Activated CD4-positive, alpha-beta T cell treated with anti-CD3 and anti-CD28 coated beads, Interleukin-2, amount 10 ng/mL, durations not matched to agents 24 days and 14 days (primary cell): ENCODE measurements at places on chromosomes 3 and 15. TPM values are rescaled to one million over a fixed set of nuclear protein-coding genes. Genes with fewer than 3 reads are reported as not detected.

DNA sequence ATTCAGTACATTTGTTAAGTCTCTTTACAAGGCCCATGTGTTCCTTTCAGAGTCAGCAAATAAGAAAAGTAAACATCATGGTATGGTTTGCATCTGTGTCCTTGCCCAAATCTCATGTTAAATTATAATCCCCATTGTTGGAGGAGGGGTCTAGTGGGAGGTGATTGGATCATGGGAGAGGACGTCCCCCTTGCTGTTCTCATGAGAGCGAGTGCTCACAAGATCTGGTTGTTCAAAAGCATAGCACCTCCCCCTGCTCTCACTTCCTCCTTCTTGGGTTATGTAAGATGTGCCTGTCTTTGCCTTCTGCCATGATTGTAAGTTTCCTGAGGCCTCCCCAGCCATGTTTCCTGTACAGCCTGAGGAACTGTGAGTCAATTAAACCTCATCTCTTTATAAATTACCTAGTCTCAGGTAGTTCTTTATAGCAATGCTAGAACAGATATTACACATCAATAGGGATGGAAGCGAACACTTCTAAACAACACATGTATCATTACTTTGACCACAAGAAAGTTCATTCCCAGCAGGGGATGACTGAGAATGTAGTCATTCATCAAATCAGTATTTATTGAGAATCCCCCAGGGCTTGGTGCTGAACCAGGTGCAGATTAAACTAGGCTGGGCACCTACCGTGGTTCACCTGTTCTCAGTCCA lies 4.1 kb downstream of the EFCAB12 start:
- no peak for DNase-seq

SPATA12 gene
- total RNA-seq: not detected in 2 replicates

DNA sequence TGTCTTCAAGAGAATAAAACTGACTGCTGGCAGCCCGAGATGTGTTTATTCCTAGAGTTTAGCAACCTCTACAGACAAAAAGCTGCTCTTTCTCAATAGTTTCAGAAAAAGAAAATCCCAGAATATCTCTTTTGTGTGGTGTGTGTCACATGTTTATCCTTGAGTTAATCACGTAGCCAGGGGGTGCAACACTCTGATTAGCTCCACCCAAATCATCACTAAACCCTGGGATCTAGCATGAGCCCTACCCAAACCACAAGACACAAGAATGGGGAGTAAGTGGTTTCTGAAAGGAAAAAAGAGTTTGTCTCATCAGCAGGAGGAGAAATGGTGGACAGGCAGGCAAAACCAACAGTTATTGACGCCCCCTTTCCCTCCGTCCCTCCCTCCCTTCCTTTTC lies 78.5 kb upstream of the AGBL1 start:
- no peak for DNase-seq

DNA sequence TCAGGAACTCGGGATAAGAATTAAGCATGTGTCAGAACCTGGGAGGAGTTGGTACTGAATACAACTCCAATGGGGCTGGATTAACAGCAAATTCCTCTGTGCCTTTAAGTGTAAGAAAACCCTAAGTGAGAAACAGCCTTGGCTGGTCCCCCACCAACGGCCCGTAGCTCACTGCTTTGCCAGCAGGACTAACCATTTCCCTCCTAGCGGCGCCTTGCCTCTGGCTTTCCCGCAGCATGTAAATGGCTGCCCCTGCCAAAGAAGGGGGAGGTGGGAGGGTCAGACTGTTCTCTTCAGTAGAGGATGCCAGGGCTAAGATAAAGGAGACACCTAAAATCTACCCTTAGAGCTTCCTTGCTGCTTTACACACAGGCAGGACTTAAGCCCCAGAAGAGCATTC lies 51.0 kb upstream of the SH3GL3 start:
- DNase-seq: no peak

DNA sequence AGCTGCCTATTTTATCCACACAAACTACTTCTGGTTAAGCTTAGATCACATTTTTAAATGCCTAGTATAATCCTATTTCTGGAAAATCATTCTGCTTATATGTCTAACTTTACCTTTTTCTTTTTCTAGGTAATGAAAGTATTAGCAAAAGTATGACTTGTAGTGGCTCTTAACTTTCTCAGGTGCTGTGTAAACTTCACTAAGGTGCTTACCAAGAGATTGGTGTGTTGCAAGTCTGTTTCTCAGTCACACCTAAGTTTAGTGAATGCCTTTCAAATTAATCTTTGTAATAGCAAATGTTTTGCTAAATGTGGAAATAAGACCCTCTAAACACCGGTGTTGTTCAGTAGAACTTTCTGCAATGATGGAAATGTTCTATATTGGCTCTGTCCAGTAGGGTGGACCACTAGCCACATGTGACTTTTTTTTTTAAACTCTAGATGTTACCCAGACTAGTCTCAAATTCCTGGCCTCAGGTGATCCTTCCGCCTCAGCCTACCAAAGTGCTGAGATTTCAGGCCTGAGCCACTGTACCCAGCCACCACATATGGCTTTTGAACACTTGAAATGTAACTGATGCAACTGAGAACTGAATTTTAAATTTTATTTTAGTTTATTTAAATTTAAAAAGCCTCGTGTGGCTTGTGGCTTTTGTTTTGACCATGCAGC lies 22.0 kb downstream of the ARL13B start:
- no peak for DNase-seq

GRCh38 chr3:31670136-31670535 lies 137.4 kb downstream of the STT3B start:
- no peak for DNase-seq

- no peak for DNase-seq
Observed at GRCh38 chr3:192336286-192336685, 391.1 kb downstream of the FGF12 start.

C3orf49 gene
- not detected in 2 replicates for total RNA-seq

OIP5 gene
- 15.8 and 21.0 TPM in 2 replicates for total RNA-seq

- DNase-seq: no peak
Observed at GRCh38 chr3:183341545-183342288, 86.7 kb downstream of the MCF2L2 start.

GRCh38 chr3:74469713-74470112 lies 144.7 kb downstream of the CNTN3 start:
- DNase-seq: no peak

DNA sequence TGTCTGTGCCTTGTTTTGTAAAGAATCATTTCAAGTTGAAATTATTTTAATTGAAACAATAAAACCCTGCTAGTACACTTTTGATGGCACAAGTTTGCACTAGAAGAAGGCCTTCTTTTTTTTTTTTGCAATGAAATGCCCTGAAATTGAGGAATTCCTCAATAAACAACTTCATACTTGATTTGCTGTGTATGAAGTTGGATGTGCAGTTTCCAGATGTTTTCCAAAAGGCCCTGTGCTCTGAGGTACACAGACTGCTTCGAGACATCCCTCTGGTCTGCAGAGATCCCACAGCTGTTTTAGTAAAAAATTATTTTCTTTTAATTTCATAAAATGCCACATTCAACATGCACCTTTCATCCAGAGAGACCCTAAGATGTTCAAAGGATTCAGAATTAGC lies 48.9 kb downstream of the HES1 start:
- no peak for DNase-seq

SLC22A14 gene
- not detected in 2 replicates for total RNA-seq

SPCS1 gene
- total RNA-seq: 134 and 135 TPM in 2 replicates

CFAP100 gene
- total RNA-seq: not detected in 2 replicates

LTK gene
- not detected in 2 replicates for total RNA-seq

GRCh38 chr3:124609402-124609801 lies 120.8 kb upstream of the UMPS start:
- DNase-seq: no peak

- no peak for DNase-seq
Observed at GRCh38 chr3:69684309-69684961, 54.8 kb upstream of the MITF start.

- no peak for DNase-seq
Observed at GRCh38 chr15:72050700-72051099, 67.2 kb downstream of the MYO9A start.

GRCh38 chr3:8625991-8626390 lies 18.6 kb downstream of the SSUH2 start:
- no peak for DNase-seq
